ENCODE measurements at places on chromosomes 11 and 22.

- no peak for DNase-seq
These were observed 206.9 kb upstream of the TMEM45B start for GRCh38 chr11:129608711-129609110.

DNA sequence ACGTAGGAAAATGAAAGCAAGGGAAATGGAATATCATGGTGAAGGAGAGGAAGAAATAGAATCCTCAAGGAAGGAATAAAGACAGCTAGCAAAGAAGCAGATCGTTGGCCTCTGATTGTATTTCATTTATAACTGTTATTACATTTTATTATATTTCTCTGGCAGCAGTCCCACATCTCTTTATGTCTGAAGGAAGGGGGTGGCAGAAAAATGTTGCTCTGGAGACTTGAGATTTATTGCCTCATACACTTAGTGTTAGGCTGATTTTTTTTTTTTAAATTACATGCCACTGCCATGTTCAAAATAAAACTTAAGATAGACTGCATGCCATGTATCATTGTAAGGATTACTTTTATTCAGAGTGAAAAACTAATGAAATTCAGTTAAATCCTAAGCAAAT lies 971.7 kb upstream of the CHORDC1 start:
- no peak for DNase-seq

- DNase-seq, result peak; percentile 61
These were observed 2.4 kb downstream of the MAPK1 start for GRCh38 chr22:21865041-21865440.

DNA sequence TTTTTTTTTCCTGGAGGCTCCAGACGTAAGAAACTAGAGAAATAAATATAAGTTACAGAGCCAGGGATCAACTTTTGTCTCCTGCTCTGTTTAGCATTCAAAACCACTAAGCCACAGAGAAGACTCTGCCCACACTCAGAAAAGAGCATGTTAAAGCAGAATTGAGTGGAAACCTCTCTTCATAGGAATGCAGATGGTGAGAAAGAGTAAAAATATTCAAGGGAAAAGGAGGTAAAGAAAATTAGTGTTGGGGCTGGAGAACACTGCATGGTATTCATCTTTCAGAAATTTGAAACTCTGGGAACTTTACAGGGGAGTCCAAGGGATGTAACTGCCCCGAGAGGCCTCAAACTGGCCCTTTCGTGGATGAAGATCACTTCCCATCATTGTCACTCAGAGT lies 65.1 kb downstream of the CLMP start:
- no peak for DNase-seq

All from hematopoietic multipotent progenitor cell treated with erythropoietin and hydrocortisone succinate and interleukin-3 and kit ligand, for 8 days (in vitro differentiated cells).